ENCODE measurements at places on chromosomes 4 and X. TPM values are rescaled to one million over a fixed set of nuclear protein-coding genes. Genes with fewer than 3 reads are reported as not detected.

GRCh38 chr4:6192245-6192644 is 8.1 kb downstream of the JAKMIP1 start:
- no peak overlapping the region for H3K27ac ChIP-seq
- H3K4me3 ChIP-seq: no peak overlapping the region
- peaks cover under 1% of the 10 kb centered on the region for H3K27me3 ChIP-seq
- no peaks in the 10 kb centered on the region for H3K4me1 ChIP-seq

DNA sequence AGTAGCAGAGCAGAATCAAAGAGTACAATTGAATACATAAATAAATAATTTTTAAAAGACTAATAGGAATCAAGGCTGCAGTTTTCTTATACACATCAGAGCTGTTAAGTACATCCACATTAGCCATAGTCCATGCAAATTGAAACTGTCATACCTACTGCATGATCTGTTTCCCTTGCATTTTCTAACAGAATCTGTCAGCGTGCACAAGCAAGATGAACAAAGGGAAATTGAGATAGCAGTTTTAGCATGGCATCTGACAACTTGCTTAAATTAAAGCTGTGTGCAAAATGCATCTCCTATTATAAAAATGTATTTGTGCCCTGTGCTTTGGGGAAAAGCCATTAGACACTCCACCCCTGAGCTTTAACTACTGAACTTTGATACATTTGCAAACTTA is 703.5 kb upstream of the GRID2 start:
- no peak overlapping the region for H3K27ac ChIP-seq
- no peaks in the 10 kb centered on the region for H3K27me3 ChIP-seq
- no peak overlapping the region for H3K4me3 ChIP-seq

DNA sequence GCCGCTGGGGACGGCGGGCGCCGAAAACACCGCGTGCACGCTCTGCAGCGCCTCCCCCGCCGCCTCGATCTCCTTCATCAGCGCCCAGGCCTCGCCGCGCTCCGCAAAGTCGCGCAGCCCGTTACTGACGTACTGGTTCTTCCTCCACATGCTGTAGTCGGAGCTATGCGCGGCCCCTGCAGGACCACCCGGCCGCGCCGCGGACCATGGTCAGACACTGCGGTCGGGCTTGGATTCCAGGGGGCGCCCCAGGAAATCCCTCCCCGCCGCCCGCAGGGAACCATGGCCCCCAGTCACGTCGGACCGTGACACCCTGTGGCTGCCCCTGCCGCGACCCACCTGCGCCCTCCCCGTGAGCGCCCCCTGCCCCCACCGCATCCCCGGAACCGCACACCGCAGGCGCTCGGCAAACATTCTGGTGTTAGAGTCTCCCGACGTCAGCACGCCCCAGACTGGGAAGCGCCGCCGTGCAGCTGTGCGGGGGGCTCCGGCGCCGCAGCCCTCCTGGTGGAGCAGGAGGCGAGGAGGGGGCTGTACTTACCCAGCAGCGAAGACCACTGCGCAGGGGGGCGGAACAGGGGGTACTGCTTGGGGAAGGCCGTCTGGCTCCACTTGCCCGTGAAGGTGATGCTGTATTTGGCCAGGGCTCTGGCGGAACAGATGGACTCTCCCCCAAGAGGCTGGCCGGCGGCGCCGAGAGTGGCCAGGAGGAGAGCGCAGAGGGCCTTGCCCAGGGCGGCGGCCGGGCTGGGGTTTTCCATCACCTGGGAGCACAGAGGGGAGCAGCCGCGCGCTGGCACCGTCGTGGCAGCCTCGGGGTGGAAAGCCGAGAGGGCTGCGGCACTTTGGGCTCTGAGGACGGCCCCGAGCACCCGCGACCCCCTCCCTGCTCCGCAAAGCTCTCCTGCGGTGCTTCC is 814 bp downstream of the SPON2 start:
- no peaks in the 10 kb centered on the region for H3K36me3 ChIP-seq
- peaks cover 39% of the 10 kb centered on the region for H3K4me1 ChIP-seq
- DNase-seq: peak; percentile 29
- peaks cover 68% of the 10 kb centered on the region for H3K27me3 ChIP-seq
- no peak overlapping the region for H3K27ac ChIP-seq
- H3K4me3 ChIP-seq: peak overlapping the region; percentile 50

GRCh38 chr4:101175896-101176676 is 171.2 kb downstream of the PPP3CA start:
- H3K27ac ChIP-seq: no peak overlapping the region
- H3K4me3 ChIP-seq: no peak overlapping the region
- no peaks in the 10 kb centered on the region for H3K36me3 ChIP-seq
- H3K4me1 ChIP-seq: no peaks in the 10 kb centered on the region
- DNase-seq: no peak
- H3K27me3 ChIP-seq: no peaks in the 10 kb centered on the region

- H3K27me3 ChIP-seq: no peaks in the 10 kb centered on the region
- no peaks in the 10 kb centered on the region for H3K36me3 ChIP-seq
- no peak overlapping the region for H3K4me3 ChIP-seq
These were observed 91.5 kb downstream of the UPRT start for GRCh38 chrX:75365243-75365975.

- H3K27ac ChIP-seq: no peak overlapping the region
- H3K4me3 ChIP-seq: no peak overlapping the region
- DNase-seq: no peak
- no peaks in the 10 kb centered on the region for H3K27me3 ChIP-seq
These were observed 38.8 kb downstream of the GAB1 start for GRCh38 chr4:143375326-143376073.

DNA sequence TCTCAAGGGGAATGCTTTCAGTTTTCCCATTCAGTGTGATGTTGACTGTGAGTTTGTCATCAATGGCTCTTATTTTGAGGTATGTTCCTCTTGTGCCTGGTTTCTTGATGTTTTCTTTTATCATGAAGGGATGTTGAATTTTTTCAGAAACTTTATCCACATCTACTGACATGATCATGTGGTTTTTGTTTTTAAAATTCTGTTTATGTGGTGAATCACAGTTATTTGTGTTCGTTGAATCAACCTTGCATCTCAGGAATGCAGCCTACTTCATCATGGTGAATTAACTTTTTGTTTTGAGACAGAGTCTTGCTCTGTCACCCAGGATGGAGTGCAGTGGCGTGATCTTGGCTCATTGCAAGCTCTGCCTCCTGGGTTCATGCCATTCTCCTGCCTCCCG is 263.1 kb upstream of the KLF3 start:
- H3K36me3 ChIP-seq: no peaks in the 10 kb centered on the region
- no peaks in the 10 kb centered on the region for H3K4me1 ChIP-seq
- no peak overlapping the region for H3K4me3 ChIP-seq
- H3K27ac ChIP-seq: no peak overlapping the region

NHS gene
- 1.3 TPM for polyA plus RNA-seq

GRCh38 chr4:121375262-121375661 is 5.6 kb downstream of the QRFPR start:
- no peak overlapping the region for H3K4me3 ChIP-seq
- H3K27me3 ChIP-seq: peaks cover 27% of the 10 kb centered on the region
- no peaks in the 10 kb centered on the region for H3K36me3 ChIP-seq
- no peak overlapping the region for H3K27ac ChIP-seq
- no peaks in the 10 kb centered on the region for H3K4me1 ChIP-seq

DNA sequence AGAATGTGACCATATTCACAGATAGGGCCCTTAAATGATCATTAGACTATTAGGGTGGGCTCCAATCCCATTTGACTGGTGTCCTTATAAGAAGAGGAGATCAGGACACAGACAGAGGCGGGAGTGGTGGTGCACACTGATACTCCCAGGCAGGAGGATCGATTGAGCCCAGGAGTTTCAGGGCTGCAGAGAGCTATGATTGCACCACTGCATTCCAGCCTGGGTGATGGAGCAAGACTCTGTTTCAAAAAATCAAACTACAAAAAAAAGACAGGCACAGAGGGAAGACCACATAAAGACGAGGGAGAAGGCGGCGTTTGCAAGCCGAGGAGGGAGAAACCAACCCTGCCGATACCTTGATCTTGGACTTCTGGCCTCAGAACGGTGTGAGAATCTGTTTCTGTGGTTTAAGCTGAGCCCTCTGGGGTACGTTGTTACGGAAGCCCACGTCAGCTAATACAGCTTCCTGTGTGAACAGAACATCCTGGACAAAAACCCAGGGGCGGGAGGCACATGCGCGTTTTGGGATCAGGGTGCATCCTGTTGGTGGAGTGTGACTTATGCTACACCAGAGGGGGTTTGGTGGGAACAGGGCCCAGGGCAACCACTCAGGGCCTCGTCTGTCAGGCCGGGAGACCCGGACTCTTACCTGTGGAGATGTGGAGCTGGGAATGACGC is 211.8 kb upstream of the PSAPL1 start:
- peaks cover 62% of the 10 kb centered on the region for H3K4me1 ChIP-seq
- H3K4me3 ChIP-seq: peak overlapping the region; percentile 48
- peak overlapping the region; percentile 92 for H3K27ac ChIP-seq
- no peaks in the 10 kb centered on the region for H3K27me3 ChIP-seq
- peak; percentile 71 for DNase-seq

- no peaks in the 10 kb centered on the region for H3K27me3 ChIP-seq
- H3K27ac ChIP-seq: no peak overlapping the region
- H3K36me3 ChIP-seq: no peaks in the 10 kb centered on the region
- no peaks in the 10 kb centered on the region for H3K4me1 ChIP-seq
These were observed 413.1 kb downstream of the PDGFC start for GRCh38 chr4:156558373-156559025.

GRCh38 chr4:142567620-142568451 is 278.3 kb downstream of the INPP4B start:
- H3K4me3 ChIP-seq: no peak overlapping the region
- H3K36me3 ChIP-seq: no peaks in the 10 kb centered on the region
- no peaks in the 10 kb centered on the region for H3K4me1 ChIP-seq
- no peak for DNase-seq
- H3K27ac ChIP-seq: no peak overlapping the region
- no peaks in the 10 kb centered on the region for H3K27me3 ChIP-seq

FAT1 gene
- not detected for polyA plus RNA-seq

GRCh38 chr4:37594099-37594498 is 92.1 kb downstream of the RELL1 start:
- H3K27me3 ChIP-seq: no peaks in the 10 kb centered on the region
- no peaks in the 10 kb centered on the region for H3K36me3 ChIP-seq
- no peaks in the 10 kb centered on the region for H3K4me1 ChIP-seq
- no peak for DNase-seq

- no peak overlapping the region for H3K4me3 ChIP-seq
- H3K4me1 ChIP-seq: peaks cover 17% of the 10 kb centered on the region
- peak; percentile 38 for DNase-seq
These were observed 328.5 kb downstream of the PPP3CA start for GRCh38 chr4:101018836-101019235.

GRCh38 chrX:40552768-40553167 is 28.0 kb upstream of the ATP6AP2 start:
- no peak overlapping the region for H3K4me3 ChIP-seq
- H3K4me1 ChIP-seq: no peaks in the 10 kb centered on the region
- no peak for DNase-seq

NKX3-2 gene
- not detected for polyA plus RNA-seq

GRCh38 chr4:115852767-115853091 is 739.3 kb upstream of the NDST4 start:
- no peak overlapping the region for H3K4me3 ChIP-seq
- H3K36me3 ChIP-seq: no peaks in the 10 kb centered on the region
- no peaks in the 10 kb centered on the region for H3K27me3 ChIP-seq
- no peak overlapping the region for H3K27ac ChIP-seq
- H3K4me1 ChIP-seq: no peaks in the 10 kb centered on the region

F11 gene
- not detected for polyA plus RNA-seq

- no peak overlapping the region for H3K27ac ChIP-seq
- no peaks in the 10 kb centered on the region for H3K4me1 ChIP-seq
- no peak for DNase-seq
- no peak overlapping the region for H3K4me3 ChIP-seq
These were observed 4.1 kb downstream of the POF1B start for GRCh38 chrX:85375333-85375738.

DNA sequence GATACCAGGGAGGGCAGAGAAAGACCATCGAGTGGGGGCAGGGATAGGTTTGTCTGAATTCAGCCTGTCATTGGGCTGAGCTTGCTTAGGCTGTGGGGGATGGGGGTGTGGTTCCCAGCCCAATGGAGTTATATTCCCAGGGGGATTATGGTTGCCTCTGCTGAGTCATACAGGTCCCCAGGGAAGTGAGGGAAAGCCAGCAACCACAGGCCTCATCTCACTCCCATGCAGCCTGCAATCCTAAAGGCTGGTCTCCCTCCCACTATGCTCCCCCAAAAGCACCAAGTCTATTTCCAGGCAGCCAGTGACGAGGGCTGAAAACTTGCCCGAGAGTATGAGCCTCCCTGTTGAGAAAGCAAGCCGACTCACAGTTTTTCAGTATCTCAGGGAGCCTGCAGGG is 39.3 kb downstream of the AFM start:
- H3K27me3 ChIP-seq: no peaks in the 10 kb centered on the region
- no peak overlapping the region for H3K4me3 ChIP-seq
- H3K4me1 ChIP-seq: no peaks in the 10 kb centered on the region
- H3K36me3 ChIP-seq: no peaks in the 10 kb centered on the region
- no peak overlapping the region for H3K27ac ChIP-seq

DNA sequence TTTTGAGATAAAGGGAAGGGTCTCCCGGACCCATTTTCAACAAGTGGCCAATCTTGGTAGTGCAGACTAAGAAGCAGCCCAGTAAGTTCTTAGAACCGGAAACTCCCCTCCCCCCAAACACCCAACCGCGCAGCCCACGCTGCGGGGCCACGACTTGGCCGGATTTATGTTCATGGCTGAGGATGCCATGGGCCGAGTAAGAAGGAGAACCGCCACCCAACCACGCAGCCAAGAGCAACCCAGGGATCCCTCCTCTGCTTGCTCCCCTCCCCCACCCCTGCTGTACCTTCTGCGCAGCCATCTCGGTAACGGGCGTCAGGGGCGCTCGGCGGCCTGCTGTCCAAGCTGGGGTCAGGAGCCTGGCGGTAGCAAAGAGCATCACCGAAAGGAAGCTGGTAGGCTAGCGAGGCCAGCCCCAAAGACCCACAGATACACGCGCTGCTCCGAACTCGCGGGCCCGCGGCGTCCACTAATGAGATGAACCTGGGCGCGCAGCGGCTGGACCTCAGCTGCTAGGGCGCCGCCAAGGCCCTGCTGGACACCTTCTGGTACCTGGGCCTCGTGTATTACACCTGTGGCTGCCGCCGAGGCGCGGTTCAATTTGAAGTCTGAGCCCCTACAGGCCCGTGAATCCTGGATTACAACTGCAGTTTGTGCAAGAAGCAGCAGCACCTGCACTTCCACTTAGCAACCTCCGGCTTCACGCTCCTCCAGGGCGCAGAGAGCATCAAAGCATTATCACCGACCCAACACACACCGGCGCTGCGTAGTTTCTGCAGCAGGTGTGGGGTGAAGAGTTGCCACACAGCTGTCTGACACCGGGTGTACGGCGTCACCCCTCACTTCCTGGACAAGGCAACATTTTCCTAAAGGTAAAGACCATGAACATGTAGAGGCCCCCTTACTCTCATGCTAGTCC is 63.4 kb downstream of the NUDT10 start:
- no peaks in the 10 kb centered on the region for H3K36me3 ChIP-seq
- no peak for DNase-seq
- H3K4me1 ChIP-seq: no peaks in the 10 kb centered on the region

DNA sequence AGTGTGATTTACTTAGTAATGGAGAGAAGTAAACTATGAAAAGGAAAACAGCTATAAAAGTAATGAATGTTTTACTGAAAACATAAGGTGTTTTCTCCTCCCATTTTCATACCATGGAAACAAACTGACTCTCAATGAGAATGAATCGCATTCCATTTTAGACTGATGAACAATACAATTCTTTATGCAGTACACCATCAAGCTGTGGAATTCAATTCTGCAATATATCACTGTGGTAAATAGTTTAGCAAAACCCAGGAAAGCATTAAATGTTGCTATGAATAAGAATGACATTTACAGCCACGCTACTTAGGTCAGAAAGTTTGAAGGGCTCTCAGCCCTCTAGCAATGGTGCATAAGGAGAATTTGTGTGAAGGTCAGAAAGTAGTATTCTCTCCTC is 7.4 kb downstream of the DCAF8L2 start:
- no peak overlapping the region for H3K27ac ChIP-seq
- H3K4me3 ChIP-seq: no peak overlapping the region
- no peaks in the 10 kb centered on the region for H3K36me3 ChIP-seq
- H3K4me1 ChIP-seq: no peaks in the 10 kb centered on the region
